Adipocyte (in vitro differentiated cells): ENCODE measurements at places on chromosomes 1 and 21.

DNA sequence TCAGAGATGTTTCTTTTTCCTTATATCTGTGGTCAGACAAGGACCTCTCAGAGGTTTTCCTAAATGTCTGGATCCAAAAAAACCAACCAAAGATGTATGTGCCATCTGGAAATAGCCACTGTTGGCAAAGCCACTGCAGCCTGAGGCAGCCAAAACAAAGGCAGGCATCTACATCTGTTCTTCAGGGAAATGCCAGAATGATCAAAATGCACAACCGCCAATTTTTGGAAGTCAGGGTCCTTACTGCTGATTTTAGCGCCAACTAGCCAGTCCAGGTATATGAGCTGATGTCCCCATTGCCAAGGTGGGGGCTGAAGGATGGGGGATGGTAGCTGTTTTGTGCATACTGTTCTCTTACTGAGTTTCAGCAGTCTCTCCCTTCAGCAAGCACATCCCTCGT lies 45.9 kb downstream of the SYT14 start:
- no peak for DNase-seq

- DNase-seq = no peak
Observed at GRCh38 chr1:79310609-79311008, 304.1 kb upstream of the ADGRL4 start.

GRCh38 chr1:86748622-86749373 lies 44.4 kb downstream of the SH3GLB1 start:
- no peak for DNase-seq

- peak; percentile 45 for DNase-seq
Observed at GRCh38 chr1:221810406-221810805, 68.5 kb upstream of the DUSP10 start.

- no peak for DNase-seq
Observed at GRCh38 chr1:189929501-189930099, 548.1 kb downstream of the BRINP3 start.

DNA sequence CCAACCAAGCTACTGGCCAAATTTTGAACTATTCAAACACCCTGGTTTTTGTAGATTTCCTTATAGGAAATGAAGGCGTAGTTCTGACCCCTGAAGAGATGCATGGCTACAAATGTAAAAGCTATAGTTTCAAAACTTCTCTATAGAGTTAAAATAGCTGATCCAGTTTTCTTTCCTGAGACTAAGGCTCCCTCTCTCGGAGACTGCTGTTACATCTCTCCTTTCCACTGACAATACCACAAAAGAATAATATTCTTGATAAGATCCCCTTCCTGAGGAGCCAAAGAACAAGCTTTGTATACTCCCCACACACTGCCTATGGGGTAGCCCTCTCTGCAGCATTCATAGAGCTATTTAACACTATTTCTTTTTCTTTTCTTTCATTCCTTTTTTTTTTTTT lies 6.7 kb upstream of the CFAP126 start:
- DNase-seq = no peak

DNA sequence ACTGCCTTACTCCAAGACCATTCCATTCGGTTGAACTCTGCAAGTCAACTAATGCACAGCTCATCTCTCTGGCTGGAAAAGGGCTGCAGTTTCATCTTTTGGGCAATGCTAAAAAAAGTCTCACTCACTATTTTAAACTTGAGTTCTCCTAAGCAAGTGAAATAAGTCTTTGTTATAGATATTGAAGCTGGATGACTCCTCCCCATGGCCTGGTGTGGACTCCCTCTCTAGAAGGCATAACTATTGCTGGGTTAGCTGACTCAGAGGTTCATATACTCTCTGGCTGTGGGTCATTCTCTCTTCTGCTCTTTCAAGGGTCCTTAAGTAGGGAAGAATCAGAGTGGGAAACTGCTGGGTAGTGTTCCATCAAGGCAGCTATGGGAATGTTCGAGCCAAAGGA lies 88.0 kb downstream of the XCL2 start:
- DNase-seq = no peak

- no peak for DNase-seq
Observed at GRCh38 chr1:60436186-60436585, 362.6 kb upstream of the C1orf87 start.

DNA sequence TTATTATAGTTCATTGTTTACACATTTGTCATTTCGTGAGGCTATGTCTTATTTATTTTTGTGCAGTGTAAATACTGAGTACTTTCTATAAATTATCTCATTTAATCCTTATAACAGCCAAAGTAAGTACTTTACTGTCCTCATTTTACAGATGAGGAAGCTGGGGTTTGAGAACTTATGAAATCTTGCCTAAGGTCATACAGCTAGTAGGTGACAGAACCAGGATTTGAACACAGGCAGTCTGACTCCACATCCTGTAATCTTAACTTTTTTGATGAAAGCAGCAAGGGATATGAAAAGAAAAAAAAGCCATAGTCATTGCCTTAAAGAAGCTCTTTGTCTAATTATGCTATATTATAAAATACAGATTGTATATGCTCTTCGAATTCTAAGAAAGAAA lies 107.1 kb upstream of the BMP8A start:
- no peak for DNase-seq

GRCh38 chr1:216721863-216722262 lies 1.4 kb downstream of the ESRRG start:
- DNase-seq = no peak

- no peak for DNase-seq
Observed at GRCh38 chr1:4121834-4122512, 221.9 kb upstream of the C1orf174 start.

DNA sequence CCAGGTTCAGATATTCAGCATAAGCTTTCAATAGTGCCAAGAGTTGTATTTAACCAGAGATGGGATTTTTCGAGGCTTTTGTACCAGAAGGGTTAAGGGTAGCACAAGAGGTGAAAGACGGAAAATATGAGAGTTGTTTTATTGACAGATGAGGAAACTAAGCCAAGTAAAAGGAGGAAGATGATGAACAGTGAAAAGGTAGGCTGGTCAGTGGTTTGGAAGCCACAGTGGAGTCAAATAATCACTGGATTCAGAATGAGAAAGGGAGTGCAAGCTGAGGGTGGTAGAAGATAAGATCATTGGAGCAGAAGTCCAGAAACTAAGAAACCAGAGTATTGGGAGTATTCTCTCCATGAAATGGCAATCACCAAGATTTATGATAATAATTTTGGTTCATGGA lies 45.7 kb downstream of the ANGPTL1 start:
- DNase-seq = no peak

DNA sequence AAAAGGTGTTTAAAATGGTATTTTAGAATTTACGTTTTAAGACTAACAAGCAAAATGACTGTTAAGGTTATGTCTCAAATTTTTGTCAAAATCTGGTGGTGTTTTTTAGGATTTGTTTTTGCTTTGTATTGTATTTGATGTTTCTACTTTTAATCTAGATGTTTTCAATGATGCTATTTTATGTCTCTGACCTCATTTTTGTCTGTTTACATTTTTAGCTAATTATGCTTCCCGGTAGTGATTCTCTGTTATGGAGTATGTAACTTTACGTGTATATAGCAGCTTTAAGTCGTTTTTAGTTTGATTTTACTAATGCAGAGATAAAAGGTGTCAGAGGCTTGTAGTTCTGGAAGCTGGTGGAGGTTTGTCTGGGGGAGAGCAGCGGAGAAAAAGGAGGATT lies 71.8 kb downstream of the PRDM2 start:
- no peak for DNase-seq

- DNase-seq = no peak
Observed at GRCh38 chr1:46166521-46167462, 8.1 kb upstream of the TSPAN1 start.

DNA sequence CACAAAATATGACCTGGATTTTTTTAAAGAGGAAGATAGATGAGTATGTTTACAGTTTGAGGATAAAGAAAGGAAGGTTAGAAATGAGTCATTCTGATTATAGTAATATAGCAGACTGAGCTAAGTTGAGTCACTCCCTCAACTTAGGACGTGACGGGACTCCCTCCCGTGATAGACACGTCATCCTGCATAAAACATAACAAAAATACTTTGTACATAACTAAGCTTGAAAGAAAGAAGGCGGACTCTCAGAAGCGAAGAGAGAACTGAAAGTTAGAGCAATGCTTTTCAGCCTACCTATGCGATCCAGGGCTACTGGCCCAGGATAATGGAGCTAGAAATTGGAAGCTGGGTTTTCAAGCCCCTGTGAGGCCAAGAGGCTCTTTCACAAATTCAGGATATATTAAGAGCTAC lies 53.0 kb upstream of the DESI2 start:
- peak; percentile 93 for DNase-seq

DNA sequence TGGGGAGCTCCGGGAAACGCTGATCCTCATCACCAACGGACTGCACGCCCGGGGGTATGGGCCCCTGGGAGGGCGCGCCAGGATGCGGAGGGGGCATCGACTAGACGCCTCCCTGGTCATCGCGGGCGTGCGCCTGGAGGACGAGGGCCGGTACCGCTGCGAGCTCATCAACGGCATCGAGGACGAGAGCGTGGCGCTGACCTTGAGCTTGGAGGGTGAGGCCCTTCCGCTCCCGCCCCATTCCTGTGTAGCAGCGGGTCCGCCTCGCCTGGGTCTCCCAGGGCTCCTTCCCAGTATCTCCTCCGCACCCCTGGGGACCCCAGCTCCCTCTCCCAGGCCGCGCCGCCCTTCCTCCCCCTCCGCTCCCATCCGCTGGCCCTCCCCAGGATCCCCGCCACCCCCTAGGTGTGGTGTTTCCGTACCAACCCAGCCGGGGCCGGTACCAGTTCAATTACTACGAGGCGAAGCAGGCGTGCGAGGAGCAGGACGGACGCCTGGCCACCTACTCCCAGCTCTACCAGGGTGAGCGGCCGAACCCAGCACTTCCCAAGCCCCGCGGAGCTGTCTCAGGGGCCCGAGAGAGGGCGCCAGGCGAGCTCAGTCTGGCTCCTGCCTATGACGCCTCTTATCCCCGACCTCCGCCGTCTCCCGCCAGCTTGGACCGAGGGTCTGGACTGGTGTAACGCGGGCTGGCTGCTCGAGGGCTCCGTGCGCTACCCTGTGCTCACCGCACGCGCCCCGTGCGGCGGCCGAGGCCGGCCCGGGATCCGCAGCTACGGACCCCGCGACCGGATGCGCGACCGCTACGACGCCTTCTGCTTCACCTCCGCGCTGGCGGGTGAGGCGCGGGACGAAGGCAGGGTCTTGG lies 5.0 kb downstream of the HAPLN2 start:
- peak; percentile 72 for DNase-seq

GRCh38 chr1:93692026-93692425 lies 10.4 kb upstream of the BCAR3 start:
- no peak for DNase-seq

DNA sequence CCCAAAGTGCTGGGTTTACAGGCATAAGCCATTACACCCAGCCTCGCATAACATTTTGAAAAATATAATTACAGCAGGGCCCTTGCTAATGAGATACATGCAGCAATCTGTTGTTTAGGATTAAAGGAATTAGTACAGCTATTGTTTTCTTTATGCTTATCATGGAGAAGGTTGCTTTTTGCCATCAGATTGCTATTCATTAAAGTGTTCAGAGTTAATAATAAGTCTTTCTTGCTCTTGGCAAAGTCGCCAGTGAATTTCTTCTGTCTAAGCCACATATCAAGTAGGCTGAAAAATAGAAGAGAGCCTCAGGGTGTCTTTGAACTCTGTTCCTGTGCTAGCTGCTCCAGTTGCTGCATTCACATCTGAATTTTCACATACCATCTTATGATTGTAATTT lies 144.1 kb downstream of the POU2F1 start:
- DNase-seq = no peak

DNA sequence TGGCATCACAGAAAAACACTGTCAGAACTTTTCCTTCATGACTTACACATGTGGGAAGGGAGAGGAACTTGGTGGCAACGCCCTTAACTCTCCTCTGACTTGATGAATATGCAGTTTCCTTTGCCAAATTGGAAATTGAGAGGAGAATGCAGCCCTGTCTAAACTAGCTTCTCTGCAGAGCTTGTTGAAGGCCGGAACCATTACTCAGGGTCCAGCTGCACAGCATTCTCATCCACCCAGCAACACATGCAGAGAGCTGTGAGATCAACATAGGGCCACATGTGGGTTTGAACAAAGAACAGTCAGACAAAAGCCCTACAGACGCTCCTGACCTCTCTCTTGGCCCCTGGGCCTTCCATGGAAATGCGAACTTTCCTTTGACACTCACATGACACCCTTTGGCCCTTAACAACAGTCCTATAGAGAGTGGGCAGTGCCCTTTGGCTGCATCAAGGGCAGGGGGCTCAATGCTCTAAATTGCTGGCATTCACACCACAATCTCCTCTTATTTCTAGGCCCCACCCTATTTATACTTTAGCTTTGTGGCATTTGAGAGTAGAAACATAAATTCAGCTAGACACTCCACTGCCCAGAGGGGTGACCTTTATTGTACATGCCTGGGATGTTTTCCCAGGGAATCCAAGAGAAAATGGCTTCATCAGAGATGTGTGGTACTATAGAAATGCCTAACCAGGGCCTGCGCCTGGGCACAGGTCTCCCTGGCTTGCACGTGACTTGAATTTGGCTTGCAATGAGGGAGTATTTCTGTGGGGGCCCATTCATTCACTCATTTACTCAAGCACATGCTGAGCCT lies 64.4 kb downstream of the CDC7 start:
- peak; percentile 52 for DNase-seq

- DNase-seq = no peak
Observed at GRCh38 chr1:48715921-48716320, 60.8 kb downstream of the BEND5 start.

GRCh38 chr21:35692311-35692710 lies 368.0 kb downstream of the SETD4 start:
- DNase-seq = no peak

- DNase-seq = no peak
Observed at GRCh38 chr1:200369131-200369530, 40.7 kb downstream of the ZNF281 start.

DNA sequence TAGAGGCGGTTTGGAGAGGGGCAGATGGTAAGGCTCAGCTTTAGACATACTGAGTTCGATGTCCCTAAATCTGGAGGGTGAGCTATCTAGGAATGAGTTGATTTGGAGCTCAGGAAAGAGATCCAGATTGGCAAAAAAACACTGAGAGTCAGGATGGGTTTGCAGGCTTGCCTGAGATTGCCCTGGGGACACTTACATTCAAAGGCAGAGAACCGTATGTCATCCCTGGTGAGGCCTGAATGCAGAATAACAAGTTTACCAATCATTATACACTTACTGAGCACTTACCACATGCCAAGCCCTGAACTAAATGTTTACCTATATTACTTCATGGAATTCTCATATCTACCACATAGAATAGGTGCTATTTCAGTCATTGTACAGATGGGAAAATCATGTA lies 27.5 kb downstream of the TFAP2E start:
- DNase-seq = no peak

GRCh38 chr1:21618561-21619374 lies 50.4 kb downstream of the RAP1GAP start:
- no peak for DNase-seq

GRCh38 chr1:26112407-26112775 lies 767 bp downstream of the PDIK1L start:
- no peak for DNase-seq

DNA sequence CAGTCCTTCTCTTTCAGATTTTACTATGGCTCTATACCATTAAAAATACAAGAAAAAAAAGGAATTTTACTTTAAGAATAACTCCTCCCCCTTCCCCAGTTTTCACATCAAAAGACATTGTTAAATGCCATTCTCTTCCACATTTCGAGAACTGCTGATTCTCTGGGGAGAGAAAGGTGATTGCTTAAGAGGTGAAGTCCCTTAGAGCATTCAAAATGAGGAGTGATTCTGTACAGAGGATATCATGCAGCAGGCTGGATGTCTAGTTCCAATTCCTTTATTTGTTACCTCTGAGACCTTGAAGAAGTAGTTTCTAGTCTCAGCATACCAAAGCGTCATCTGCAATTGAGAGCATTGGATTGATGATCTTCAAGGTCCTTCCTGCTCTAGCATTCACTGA lies 46.9 kb downstream of the FMO3 start:
- DNase-seq = no peak

- DNase-seq = no peak
Observed at GRCh38 chr1:29519108-29519787, 282.9 kb downstream of the PTPRU start.
